NCI-H146 (cell line): ENCODE measurements at places on chromosomes 3 and 15.

GRCh38 chr15:83753872-83754493 lies 100.1 kb downstream of the ADAMTSL3 start:
- DNase-seq, result no peak

DNA sequence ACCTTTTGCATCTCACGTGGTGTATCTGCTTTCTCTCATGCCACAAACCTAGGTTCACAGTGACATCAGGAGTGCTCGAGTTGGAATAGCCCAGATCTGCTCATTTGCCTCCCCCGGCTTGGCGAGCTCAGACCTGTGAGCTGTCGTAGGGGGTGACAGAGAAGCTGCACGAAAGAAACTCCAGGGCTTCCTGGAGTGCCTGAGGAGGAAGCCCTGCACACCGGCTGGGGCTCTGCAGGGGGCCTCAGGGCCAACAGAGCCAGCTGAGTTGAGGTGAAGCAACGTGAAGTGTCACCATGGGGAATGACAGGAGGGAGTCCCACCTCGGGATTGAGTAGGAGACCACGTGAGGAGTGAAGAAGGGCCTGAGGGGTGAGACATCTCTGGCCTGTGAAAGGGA lies 62.5 kb downstream of the RPN1 start:
- DNase-seq, result no peak

GRCh38 chr3:42780892-42781700 lies 8.0 kb upstream of the CCDC13 start:
- DNase-seq, result peak; percentile 42

DNA sequence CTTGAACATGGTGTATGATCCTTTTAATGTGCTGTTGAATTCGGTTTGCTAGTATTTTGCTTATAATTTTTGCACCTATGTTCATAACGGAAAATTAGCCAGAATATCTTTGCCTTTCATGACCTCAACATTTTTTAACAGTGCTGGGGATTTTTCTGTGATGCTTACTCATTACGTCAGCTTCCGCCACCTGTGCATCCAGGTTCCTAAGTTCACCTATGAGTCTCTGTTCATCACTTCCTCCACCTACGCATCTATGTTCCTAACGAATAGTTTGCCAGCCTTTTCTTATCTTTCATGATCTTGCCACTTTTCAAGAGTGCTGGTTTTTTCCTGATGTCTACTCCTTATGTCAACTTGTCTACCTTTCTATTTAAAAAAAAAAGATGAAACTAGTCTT lies 16.5 kb downstream of the AADACL2 start:
- no peak for DNase-seq

- DNase-seq, result no peak
These were observed 173.3 kb downstream of the IL20RB start for GRCh38 chr3:137131081-137131480.

DNA sequence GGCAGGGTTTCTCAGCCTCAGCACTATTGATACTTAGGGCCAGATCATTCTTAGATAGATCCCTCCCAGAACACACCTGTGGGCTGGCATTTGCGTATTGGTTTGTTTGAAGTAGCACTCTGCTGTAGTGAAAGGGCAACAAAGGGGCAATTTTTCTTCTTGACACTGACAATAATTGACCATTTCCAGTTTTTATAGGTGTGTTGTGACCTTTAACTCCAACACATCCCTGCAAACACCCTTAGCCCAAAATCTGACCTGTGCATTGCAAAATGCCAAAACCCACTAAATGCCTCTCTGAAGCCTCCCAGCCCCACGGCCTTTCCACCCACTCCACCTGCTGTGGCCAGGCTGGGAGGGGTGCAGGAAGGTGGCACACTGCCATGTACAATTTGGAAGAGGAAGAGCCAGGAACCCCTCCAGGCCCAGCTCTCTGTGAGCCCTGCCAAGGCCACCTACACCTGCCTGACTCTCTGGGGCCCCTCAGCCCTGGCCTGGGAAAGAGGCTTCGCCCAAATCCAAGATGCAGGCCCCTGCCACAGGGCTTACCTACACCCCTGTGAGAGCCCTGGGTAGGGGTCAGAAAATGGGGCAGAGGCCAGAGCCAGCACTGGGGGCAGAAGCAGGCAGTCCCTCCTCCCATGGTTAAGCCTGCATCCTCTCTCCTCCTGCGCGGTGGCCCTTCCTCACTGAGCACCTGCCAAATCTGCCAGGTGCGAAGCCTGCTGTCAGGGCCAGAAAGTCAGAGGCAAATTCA lies 9.6 kb upstream of the CYP11A1 start:
- DNase-seq, result peak; percentile 2

- no peak for DNase-seq
These were observed 54.9 kb upstream of the CCR2 start for GRCh38 chr3:46298871-46299607.

DNA sequence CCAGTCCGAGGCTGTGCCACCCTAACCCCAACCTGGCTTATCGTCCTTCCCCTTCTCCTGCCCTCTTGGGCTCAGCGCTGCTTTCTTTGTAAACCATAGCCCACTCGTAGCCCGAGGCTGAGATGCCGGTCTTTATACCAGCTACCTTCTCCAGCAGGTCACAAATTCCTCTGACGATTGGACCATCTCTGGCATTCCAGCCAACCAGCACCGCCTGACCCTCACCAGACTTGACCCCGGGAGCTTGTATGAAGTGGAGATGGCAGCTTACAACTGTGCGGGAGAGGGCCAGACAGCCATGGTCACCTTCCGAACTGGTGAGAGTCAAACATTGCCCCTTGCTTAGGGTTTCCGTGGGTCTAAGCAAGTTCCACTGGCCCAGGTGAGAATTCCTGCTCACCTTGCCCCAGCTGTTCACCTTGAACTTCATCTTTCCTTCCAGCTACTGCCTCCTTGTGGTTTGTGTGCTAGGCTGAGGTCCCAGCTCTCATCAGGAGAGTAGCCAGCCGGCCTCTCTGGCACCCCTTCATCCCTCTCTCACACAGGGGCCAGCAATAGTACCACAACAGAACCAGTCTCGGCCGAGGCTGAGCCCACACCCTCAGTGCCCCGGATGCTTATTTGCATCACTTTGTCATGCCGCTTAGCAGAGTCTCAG lies 66.7 kb downstream of the BOC start:
- DNase-seq, result peak; percentile 17

DNA sequence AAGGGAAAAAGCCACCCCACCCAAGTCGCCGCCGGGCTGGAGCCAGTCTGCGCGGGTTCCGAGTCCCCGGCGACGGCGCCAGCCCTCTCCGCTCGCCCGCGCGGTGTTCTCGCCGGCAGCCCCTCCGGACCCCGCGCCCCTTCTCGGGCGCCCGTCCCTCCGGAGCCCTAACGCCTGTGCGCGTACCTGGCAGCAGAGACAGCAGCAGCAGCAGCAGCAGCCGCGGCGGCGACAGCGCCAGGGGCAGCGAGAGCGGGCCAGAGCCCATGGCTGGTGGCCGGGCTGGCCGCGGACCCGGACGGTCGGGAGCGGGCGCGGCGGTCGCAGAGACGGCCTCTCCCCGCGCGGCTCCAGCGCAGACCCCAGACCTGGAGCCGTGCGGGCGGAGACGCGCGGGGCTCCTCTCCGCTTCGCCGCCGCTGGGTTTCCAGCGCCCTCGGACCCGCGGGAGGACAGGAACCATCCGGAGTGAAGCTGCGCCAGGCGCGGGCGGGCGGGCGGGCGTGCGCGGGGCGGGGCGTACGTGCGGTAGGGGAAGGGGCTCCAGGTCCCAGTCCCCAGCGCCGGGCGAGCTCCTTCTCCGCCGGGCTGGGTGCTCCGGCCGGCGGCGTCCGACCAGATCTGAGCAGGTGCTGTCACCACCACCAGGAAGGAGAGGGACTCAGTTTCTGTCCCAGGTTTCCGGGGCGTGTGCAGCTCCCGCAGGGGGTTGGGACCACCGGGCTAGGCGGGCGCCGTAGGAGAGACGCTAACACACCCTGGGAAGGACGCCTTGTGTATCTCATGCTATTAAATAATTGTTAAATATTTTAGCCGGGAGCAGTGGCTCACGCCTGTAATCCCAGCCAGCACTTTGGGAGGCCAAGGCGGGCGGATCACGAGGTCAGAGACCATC lies at the start of gene CHRNA3:
CHRNA3 (minus strand) TSS at position 470 of the 895 bp plus-strand sequence; CDS start at position 268, 202 bp downstream.
- peak; percentile 34 for DNase-seq

GRCh38 chr3:73107676-73108187 lies 46.3 kb downstream of the EBLN2 start:
- DNase-seq, result no peak

- no peak for DNase-seq
These were observed 148.9 kb upstream of the GBE1 start for GRCh38 chr3:81910244-81910852.

DNA sequence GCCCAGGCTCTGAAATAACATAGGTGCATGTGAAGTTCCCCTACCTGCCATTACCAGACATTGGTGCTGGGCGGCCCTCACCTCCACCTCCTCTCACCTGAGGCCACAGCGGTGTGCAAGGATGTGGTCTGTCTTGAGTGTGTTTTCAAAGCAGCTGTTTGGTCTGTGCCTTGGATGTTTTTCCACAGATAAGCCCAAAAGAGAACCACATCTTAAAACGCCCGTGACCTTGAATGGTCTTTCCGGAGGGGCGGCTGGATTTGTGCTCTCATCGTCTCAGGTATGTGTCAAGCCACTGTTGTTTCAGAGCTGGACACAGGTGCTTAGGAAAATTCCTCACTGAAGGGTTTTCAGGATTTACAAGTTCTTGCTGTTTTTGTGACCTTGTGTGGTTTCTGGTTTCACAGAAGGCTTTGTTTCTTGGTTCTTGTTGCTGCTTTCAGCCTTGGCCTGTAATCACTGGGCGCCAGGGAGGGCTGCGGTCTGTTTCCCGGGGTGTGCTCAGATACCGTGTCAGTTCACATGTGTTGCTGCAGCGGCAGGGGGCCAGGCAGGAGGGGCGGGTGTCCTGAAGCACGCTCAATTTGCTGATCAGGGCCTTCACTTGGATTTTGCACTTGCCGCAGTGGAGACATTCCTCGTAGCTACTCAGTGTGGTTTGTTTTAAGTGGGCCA lies 128.4 kb downstream of the IGF1R start:
- no peak for DNase-seq

GRCh38 chr3:5542472-5542871 lies 355.0 kb downstream of the EDEM1 start:
- no peak for DNase-seq

DNA sequence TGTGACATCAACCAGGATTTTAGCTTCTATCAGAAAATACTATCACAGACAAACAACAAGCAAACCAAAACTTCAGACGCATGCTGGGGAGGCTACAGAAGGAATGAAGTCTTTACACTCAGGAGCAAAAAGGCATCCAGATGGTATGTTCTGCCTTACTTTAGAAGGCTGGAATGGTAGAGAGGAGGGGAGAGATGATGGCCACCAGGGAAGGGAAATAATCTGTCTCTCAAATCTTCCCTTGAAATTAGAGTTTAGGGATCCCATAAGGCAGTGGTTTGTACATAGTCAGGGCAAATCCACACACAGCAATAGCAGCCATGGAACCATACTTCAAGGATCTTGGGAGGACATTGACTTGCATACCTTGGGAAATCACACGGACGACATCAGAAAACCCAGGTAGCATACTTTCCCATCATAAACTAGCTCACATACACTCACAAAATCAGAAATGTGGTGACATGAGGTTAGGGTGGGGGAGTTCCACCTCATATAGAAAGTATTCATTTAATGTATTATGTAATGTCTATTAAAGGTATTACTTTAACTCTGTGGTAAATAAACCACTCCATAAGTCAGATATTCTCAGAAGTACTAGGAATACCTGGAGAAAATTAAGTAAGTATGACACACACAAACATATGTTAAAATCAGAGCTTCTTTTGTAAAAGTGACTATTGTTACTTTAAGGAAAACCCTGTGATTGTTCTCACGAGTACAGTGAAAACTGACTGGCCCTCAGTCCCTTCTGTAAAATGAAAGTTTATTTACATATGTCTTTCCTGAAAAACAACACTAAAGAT lies 9.4 kb downstream of the BTLA start:
- no peak for DNase-seq

GRCh38 chr15:47534673-47535072 lies 182.6 kb upstream of the SEMA6D start:
- no peak for DNase-seq

DNA sequence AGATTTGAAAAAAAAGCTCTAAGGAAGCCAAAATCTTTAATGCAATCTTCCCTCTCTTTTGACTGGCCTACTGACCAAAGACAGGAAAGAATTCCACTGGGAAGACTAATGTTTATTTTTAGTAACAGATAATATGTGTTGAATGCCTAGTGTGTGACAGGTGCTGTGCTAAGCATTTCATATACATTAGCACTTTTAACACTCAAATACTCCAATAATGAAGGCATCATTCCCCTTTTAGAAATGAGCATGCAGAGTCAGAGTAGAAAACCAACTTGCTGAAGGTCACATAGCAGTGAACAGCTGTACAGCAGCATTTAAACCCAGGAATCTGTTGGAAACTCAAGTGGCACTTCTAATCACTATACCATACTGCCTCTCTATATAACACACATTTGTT lies 170.6 kb downstream of the MINAR1 start:
- DNase-seq, result no peak
